ENCODE measurements at places on chromosomes 1 and 21. TPM values are rescaled to one million over a fixed set of nuclear protein-coding genes. Genes with fewer than 3 reads are reported as not detected.
A peak's percentile ranks its signal among the peaks of the same experiment; 100 is the strongest.

DNA sequence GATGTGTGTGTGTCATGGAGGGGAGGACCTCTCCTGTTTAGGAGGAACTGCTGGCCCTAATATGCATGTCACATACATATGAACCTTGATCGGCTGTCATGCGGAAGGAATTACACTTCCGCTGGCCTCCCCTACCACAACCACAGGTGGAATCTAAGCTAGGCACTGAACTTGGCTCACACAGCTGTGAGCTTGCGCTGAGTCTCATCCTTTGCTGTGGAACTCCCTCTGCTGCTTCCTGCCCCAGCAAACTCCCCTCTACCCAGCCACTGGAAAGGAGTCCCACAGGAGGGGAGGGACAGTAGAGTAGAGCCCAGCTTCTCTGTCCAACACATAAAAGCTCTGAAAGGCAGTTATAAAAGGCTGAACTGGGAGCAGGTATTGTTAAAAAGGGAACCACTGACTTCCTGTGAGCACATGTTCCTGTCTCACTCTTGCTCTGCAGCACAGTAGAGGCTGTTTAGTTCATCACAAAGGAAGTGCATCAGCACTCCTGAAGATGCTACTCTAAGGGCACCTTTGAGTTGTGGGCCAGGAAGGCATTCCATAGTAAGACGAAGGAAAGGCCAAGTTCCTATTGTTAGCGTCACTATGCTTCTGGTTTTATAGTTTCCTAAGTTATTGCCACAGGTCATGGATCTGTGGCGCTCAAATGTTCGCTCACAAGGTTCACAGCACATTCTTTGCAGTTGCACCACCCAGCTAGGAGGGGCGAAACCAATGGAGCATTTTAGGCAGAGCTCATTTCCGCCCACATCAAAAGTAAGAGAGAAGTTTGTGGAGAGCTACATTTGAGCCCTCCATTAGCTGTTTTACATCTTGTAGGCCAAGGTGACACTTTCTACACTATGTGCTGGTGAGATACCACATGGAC lies 17.7 kb upstream of the PTPRC start:
- DNase-seq, result peak; percentile 77

The VSIG8 gene
- total RNA-seq, result not detected

DNA sequence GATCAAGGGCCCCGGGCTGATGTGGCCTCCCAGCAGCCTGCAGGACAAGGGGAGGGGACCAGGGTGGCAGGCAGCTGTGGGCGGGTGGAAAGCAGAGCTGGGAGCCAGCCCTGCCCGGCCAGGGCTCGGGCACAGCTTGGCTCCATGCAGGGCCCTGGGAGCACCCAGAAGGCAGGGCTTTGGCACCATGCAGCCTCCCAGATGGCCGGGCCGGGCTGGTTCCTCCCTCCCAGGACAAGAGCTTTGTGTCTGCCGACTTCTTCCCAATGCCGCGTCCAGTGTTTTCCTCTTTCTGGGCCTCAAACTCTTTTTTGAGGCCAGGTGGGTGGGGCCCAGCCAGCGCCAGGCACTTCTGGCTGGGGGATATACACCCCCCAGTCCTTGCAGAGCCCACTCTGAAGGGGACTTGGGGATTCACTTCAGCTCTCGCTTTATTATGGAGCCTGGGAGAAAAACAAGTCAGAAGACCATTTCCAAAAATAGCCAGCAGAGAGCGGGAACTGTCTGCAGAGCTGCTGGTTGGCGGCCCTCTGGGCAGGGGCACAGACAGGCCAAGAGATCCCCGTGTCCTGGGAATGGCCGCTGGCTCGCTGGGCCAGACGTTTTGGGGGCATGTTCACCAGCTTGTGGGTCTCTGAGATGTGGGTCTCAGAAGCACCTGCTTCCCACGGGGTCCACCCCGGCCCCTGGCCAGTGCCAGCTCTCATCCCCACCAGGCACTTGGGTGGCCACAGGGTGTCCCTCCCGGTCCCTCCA lies 103.8 kb upstream of the ARHGEF16 start:
- DNase-seq, result no peak

DNA sequence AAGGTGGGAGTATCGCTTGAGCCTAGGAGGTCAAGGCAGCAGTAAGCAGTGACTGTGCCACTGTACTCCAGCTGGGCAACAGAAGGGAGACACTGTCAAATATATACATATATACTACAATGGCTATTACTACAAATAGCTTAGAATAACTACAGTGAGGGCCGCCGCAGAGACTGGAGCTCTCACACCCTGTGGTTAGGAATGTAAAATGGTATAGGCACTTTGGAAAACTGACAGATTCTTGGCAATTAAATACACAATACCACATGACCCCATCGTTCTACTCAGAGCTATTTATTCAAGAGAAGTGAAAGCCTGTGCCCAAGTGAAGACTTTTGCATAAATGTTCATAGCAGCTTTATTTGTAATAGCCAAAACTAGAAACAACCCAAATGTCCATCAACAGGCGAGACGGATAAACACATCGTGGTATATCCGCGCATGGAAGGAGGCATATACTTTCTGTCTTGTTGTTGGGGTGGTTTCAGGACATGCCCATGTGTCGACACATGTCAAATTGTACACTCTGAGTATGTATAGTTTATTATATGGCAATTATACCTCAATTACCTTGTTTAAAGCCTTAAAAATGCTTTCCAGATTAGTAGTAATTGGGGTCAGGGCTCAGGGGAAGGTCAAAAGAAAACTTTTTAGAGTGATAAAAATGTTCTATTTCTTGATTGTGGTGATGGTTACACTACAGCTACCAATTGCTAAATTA lies 123.4 kb downstream of the RIPK4 start:
- no peak for DNase-seq

The OLFML2B gene
- 0.14 TPM for total RNA-seq

The PTP4A2 gene
- total RNA-seq, result 356 TPM

- peak; percentile 89 for DNase-seq
These were observed 64.6 kb downstream of the SIK1 start for GRCh38 chr21:43362321-43362791.
